ENCODE measurements at places on chromosomes 16 and 17.

DNA sequence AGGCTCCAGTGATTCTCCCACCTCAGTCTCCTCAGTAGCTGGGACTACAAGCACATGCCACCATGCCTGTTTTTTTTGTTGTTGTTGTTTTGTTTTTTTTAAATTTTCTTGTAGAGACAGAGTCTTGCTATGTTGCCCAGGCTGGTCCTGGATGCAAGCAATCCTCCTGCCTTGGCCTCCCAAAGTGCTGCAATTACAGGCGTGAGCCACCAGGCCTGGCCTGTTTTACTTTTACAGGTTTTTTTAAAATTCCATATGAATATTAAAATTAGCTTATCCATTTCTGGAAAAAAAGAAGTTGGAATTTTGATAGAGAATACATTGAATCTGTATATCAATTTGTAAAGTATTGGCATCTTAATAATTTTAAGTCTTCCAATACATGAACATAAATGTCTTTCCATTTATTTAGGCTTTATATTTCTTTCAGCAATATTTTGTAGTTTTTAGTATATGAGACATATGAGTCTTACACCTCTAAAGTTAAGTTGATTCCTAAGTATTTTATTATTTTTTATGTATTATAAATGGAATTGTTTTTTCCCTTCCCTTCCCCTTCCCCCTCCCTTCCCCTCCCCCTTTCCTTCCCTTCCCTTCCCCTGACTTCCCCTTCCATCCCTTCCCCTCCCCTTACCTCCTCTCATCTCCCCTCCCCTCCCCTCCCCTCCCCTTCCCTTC, 323.5 kb upstream of the SALL1 start:
- no peak for DNase-seq

DNA sequence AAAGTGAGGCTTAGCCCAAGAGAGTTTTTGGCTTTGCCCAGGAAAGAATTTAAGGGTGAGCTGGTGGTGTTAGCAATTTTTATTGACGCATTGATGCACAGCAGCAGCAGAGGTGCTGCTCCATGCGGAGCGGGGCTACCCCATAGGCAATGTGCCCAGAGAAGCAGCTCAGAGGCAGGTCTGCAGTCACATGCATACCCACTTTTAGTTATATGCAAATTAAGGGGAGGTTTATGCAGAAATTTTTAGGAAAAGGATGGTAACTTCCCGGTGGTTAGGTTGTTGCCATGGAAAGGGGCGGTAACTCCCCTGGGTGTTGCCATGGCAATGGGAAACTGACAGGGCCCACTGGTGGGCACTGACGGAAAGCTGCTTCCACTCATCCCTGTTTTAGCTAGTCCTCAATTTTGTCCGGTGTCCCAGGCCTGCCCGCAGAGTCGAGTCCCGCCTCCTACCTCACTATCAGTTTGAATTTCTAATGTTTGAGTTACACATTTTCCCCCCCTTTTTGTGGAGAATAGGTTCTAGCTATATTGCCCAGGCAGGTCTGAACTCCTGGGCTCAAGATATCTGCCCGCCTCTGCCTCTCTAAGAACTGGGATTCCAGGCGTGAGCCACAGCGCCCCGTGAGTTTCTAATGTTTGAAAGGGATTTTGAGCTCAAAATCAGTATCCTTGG, 10.4 kb upstream of the GJD3 start:
- no peak for DNase-seq

DNA sequence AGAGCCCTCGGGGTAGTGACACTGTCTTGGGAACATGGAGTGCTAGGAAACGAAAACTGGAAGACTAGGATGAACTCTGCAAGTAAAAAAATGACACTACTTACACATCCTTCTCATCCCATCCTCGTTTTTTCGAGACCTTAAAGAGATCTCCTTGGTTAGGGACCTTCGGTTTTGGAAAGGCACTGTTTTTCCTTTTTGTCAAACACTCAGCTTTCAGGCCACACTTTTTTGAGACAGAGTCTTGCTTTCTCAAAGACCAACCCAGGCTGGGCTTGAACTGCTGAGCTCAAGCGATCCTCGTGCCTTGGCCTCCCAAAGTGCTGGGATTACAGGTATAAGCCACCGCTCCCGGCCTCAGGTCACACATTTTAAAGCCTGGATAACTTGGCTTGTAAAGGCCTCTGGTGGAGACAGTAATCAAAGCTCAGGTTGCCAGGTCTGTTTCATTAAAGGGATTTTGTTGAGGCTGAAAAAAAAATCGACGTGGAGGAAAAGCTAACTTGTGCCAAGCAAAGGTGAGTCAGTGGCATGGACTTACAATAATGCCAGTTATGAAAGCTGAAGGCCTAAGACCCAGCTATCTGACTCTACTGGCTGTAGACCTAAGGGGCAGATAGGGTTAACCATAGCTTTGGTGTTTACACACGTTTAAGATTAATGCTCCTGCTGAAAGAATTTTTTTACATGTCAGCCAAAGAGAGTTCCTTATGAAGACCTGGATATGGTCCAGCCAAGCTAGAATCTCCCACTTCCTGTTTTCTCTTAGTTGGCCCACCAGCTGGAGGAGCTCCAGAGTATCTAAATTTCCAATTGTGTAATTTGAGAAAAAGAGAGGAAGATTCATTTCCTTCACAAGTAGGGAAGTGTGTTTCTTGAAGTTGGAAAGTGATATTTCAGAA, 823 bp downstream of the NBR1 start:
- peak; percentile 95 for DNase-seq

GRCh38 chr17:58215685-58216084, 3.4 kb downstream of the MKS1 start:
- DNase-seq = no peak

DNA sequence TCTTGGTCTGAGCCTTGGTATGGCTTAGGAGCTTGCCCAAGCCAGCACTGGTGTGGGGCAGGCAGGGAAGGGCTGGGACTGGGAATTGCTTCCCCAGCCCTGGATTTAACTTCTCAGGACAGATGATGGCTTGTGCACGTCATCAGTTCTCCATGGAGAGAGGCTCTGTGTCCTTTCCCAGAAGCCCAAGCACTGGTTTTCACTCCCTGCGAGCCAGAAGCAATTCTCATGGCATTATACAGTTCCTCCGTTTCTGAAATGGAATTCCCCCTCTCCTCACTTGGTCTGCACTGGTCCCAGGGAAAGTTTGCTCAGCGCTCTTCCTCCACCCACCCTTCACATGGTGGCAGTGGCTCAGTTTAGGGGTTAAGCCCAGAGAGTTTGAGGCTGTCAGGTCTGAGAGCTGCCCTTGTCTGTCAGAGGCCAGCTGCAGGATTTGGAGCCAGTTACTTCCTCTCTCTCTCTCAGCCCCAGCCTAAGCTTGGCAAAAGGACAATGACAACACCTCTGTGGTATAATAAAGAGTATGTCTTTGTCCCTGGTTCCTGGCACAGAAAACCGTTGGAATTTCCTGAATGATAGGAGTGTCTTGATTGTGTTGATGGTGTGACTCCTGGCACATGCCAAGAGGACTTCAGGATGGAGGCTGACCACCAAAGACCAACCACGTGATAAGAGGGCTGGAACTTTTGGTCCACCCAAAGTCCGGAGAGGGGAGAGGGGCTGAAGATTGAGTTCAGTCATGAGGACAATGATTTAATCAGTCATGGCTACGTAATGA, 219.6 kb upstream of the TNRC6C start:
- peak; percentile 2 for DNase-seq

DNA sequence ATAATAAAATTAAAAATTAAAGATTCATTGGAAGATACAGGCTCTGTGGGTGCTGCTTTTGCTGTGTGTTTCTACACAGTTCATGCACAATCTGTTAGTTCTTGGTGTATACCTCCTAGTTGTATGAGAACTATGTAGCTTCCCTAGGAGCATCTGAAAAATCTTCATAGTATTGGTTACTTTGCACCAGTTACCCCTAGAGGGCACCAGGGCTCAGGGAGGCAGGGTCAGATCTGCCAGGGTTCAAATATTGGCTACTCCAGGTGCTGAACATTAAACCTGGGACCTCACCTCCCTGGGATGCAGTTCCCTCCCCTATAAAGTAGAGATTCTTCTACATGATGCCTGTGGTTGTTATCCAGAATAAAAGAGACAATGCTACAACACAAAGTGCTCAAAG, 583.0 kb upstream of the CDH11 start:
- no peak for DNase-seq

All from cardiac fibroblast (primary cell).